Activated naive CD8-positive, alpha-beta T cell treated with anti-CD3 and anti-CD28 coated beads, Interleukin-2, amount 10 ng/mL, durations not matched to agents 7 days and 5 days (primary cell): ENCODE measurements at places on chromosomes 11 and 22. TPM values are rescaled to one million over a fixed set of nuclear protein-coding genes. Genes with fewer than 3 reads are reported as not detected.

- DNase-seq = no peak
- peaks cover 32% of the 10 kb centered on the region for H3K27me3 ChIP-seq
- H3K4me1 ChIP-seq = no peaks in the 10 kb centered on the region
- no peak overlapping the region for H3K4me3 ChIP-seq
These were observed 21.7 kb upstream of the SLN start for GRCh38 chr11:107733518-107733917.

DNA sequence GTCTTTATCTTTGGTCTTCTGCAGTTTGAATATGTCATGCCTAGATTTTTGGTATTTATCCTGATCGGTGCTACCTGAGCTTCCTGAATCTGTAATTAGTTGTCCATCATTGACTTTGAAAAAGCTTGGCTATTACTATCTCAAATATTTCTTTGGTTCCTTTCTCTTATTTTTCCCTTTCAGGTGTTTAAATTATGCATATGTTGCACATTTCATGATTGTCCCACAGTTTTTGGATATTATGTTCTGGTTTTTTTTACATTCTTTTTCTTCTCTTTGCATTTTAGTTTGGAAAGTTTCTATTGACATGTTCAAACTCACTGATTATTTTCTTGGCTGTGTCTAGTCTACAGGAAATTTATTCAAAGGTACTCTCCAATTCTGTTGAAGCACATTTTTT, 840.3 kb upstream of the LRRC4C start:
- H3K27ac ChIP-seq = no peak overlapping the region
- no peaks in the 10 kb centered on the region for H3K27me3 ChIP-seq
- no peaks in the 10 kb centered on the region for H3K4me1 ChIP-seq
- H3K36me3 ChIP-seq = no peaks in the 10 kb centered on the region
- no peak for DNase-seq
- no peak overlapping the region for H3K4me3 ChIP-seq

- H3K27me3 ChIP-seq = no peaks in the 10 kb centered on the region
- H3K36me3 ChIP-seq = no peaks in the 10 kb centered on the region
These were observed 408.4 kb downstream of the SOX6 start for GRCh38 chr11:15947681-15948648.

Gene CECR2
- not detected for total RNA-seq

Gene SHISAL1
- not detected for total RNA-seq
